ENCODE measurements at places on chromosomes 12 and 14. TPM values are rescaled to one million over a fixed set of nuclear protein-coding genes. Genes with fewer than 3 reads are reported as not detected.

The TEX22 gene
- 5.2 TPM for total RNA-seq

GRCh38 chr12:114852976-114853529 is 169.1 kb upstream of the TBX3 start:
- no peak for DNase-seq

DNA sequence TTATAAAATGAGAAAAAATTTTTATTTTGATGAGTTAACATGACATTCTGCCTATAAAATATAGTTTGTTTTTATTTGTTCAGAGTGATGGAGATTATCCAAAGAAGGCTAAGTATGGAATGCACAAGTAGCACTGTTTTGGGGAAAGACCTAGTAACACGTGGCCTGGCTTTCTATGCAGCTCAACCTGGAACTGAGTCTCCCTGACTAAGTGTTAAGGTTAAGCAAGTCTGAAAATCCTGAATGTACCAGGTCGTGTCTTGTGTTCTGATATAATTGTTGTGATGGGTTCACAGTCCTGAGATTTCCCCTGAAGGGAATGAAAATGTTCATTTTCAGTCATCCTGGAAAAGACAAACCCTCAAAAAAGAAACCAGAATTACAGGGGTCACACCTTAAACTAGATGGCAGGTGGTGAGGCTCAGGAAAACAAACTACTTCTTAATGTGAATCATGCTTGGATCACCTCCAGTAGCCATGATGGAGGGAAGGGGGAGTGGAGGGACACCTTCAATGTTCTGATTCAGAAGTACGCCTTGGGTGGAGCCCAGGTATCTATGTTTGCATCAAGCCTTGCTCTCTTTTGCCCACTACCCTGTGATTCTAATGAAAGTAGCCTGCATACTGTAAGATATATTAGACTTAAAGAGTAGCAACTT is 236.8 kb downstream of the ALX1 start:
- DNase-seq = no peak

The RERG gene
- total RNA-seq = 0.61 TPM

GRCh38 chr12:81588235-81589008 is 170.7 kb downstream of the PPFIA2 start:
- DNase-seq = no peak

GRCh38 chr14:82394916-82395315 is 861.3 kb upstream of the SEL1L start:
- no peak for DNase-seq

- DNase-seq = peak; percentile 73
Observed at GRCh38 chr14:81464253-81465002, 64.3 kb upstream of the STON2 start.

DNA sequence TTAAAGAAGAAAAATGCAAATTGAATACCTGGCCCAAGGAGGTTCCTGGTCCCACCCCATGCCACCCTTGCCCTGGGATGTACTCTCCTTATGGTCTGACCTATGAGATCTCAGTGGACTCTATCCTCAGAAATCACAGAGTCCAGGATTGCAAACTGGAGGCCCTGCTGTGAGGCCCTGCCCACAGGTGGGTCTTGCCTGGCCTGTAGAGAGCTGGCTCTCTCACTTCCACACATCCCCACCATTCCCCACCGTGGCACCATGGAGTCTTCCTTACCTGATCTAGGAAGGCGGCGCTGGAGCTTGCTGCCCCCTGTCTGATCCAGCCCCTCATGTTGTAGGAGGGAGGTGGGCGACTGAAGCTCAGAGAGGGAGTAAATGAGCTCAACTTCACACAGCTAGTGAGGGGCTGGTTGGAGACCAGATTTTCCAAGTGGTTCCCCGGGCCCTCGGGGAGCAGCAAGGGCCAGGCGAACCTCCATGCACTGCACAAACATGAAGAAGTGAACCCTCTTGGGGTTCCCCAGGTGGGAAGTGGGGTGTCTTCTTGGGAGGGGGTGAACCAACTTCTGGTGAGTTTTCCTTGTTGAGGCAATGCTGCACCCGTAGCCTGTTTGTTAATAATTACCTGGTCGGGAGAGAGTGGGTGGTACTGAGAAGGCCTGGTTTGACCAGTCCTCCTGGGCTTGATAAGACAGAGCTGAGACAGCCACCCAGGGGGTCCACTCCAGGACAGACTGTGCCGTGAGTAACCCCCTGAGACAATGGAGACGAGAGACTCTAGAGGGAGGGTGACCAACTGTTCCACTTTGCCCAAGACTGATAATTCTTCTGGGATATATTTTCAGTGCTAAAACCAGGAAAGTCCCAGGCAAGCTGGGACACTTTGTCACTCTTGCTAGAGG is at the start of gene SERPINA4:
Gene SERPINA4 (plus strand): TSS at position 692 of the 905 bp plus-strand sequence. CDS start 2,041 bp downstream, outside the sequence.
- no peak for DNase-seq

- DNase-seq = no peak
Observed at GRCh38 chr14:60753264-60754119, 18.9 kb downstream of the MNAT1 start.

GRCh38 chr14:85947461-85948139 is 417.7 kb downstream of the FLRT2 start:
- DNase-seq = no peak

DNA sequence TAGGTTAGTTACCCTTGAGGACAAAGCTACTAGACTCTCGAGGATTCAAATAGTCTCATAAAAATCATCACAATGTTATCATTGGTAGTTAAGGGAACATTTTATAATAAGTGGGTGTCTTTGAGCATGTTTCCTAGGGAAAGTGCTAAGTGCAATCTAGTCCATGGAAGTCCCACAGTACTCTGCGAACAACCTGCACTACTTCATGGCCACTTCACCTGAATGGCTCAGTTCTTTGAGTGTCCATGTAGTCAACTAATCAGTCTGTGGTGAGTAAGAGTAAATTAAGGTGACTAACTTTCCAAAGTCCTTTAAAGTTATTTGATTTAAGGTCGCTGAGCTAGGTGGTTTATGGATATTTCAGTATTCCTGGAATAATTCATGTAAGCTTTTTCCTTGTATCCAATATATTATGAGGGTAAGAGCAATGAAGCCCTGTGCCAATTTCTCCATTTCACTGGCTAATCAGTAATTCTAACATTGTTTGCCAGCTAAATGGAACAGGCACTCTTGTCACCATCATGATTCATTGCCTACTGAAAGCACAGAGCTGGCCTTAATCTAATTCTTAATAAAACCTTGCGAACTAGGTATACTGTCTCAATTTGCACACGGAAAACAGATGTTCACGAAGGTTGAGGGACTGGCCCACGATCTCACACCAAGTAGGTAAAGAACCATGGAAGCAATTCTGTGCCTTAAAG is 495.1 kb downstream of the APAF1 start:
- no peak for DNase-seq

The AQP5 gene
- total RNA-seq = 2.4 TPM

The PPP4R4 gene
- 1.1 TPM for total RNA-seq

- no peak for DNase-seq
Observed at GRCh38 chr12:116719731-116720528, 17.9 kb downstream of the SPRING1 start.

- DNase-seq = no peak
Observed at GRCh38 chr14:30958555-30959407, 66.7 kb upstream of the AP4S1 start.

DNA sequence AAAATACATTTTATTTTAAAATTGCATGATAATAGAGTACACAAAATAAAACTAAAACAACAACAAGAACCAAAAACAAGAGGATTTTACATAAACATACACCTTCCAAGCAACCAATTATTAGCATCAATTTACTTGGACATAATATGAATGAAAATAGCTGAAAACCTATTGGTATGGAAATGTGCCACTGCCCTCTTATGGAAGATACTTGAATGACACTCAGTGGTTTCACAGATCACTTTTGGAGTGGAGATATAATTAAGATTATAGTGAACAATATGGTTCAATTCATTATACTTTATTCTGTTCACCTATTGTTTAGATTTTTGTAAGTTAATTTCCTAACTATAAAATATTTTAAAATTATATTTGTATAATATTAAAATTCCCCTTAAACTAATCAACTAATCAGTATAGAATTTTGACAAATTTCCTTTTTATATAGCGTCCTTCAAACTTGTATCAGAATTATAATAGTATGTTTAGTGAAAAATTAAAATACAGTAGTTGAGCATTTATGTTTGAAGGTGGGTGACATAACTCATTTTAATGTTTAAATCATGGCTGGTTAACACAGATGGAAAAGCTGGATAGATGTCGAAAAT is 70.1 kb downstream of the SLC6A15 start:
- no peak for DNase-seq

- DNase-seq = no peak
Observed at GRCh38 chr12:51009056-51009440, 17.1 kb downstream of the SLC11A2 start.

- DNase-seq = no peak
Observed at GRCh38 chr12:114163771-114164170, 197.6 kb upstream of the RBM19 start.

The HOXC12 gene
- not detected for total RNA-seq

DNA sequence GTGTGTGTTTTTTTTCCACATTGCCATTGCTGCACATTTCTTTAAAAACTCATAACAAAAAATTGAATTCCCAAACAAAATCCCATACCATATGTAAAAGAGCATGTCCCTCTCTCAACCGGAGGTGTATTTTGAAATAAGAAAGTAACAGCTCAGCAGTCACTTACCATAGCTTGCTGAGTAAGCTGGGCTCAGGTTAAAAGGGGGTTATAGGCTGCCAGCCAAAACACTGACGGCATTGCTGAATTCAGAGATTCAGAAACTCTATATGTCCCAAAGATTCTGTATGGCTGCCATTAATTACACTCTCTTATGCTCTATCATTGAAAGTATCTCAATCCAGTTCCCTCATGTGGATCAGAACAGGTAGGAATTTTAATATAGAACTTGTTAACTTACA is 276.0 kb downstream of the FOXG1 start:
- DNase-seq = no peak

DNA sequence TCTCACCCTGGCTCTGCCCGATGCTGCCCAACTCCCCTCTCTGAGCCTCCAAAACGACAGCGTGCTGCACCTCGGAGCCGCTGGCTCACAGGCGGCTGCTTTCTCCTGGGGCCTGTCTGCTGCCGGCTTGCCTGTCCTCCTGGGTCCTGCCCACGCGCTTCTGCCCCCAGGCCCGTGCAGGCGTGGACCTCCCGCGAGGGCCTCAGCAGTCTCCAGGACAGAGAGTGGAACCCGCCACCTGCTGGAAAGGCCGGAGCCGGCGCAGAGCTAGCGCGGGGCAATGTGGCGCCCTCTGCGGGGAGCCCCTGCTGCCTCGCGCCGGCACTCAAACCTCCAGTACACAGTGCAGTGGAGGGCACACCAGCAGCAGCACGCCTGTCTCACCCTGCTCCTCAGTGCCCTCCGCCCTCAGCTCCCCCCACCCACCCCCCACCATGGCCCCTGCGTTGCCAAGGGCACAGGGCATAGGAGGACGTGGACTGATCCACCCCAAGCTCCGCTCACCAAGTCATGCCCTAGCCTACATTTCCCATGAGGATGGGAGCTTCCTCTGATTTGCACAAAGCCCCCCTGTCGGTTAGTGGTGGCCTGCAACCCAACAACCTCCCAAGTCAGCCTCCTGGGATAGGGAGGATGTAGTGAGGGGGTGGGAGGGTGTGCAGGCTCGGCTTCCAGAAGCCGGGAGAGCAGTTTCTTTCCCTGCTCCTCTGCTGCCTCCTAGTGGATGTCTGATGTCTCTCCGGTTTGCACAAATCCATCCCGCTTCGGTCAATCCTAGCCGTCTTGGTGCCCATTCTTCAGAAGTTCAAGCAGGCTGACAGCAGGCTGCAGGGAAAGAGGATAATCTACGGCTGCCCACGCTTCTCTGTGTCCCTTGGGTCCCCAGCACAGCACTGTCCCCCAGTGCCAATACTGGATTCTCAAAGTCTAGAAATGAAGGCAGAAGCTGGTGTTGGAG is 25.2 kb downstream of the KRT8 start:
- DNase-seq = peak; percentile 77

DNA sequence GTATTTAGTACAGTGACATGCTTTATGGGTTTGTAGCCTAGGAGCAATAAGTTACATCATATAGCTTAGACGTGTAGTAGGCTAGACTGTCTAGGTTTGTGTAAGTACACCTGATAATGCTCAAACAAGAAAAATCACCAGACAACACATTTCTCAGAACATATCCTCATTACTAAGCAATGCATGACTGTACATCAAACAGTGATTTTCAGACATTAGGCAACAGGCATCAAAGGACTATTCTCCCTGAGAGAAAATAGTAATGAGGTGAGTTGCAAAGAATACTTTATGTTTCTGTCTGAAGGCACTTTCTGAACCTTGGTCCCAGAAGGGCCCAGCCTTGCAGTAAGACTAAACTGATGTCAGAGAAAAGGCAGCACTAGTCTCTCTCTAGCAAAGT is 48.4 kb upstream of the SYT10 start:
- no peak for DNase-seq

DNA sequence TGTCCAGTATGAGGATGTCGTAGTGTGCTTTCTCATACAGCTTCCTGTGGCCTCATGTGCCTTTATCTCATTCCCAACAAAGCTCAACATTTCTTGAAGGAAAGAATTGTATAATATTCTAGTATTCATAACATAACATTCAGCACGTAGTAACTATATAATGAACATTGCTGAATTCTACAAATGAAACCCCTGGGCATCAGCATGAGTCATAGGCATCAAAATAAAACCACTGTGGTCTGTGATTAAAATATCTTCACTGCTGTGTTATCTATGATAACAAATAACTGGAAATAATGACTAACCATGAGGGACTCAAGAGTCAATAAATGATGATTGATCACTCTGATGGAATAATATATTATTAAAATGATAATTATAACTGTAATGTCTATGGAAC is 255.2 kb downstream of the EMP1 start:
- no peak for DNase-seq

The FOXN4 gene
- total RNA-seq = 1.3 TPM

The PKP2 gene
- 3.6 TPM for total RNA-seq

GRCh38 chr14:47715330-47715729 is 39.9 kb upstream of the MDGA2 start:
- DNase-seq = no peak

- DNase-seq = no peak
Observed at GRCh38 chr14:31283153-31283552, 75.6 kb upstream of the HECTD1 start.

The TAS2R30 gene
- 1.4 TPM for total RNA-seq

The FOXG1 gene
- total RNA-seq = not detected

The GALNT8 gene
- total RNA-seq = 7.9 TPM

- DNase-seq = no peak
Observed at GRCh38 chr12:105170139-105170538, 62.6 kb downstream of the WASHC4 start.

GRCh38 chr14:36217027-36217426 is 40.5 kb upstream of the PTCSC3 start:
- no peak for DNase-seq

DNA sequence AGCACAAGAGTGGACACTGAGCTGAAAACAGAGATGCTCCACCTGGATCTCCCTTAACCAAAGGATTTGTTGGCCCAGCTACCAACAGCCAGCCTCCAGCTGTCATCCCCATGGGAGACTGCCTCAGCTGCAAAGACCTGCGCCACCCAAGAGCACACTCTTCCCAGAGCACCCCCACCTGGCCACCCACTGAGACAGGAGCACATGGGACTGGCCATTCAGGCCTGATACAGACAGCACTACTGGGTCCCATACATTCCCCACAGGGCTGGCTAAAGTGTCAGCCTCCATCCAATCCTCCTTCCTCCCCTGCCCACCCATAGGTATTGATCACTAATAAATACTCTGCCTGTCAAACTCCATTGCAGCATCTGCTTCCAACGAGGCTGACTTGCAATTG is 241.5 kb downstream of the BCL11B start:
- DNase-seq = no peak

GRCh38 chr12:4700621-4701026 is 19.6 kb upstream of the GALNT8 start:
- no peak for DNase-seq

The NGB gene
- not detected for total RNA-seq

Measured in neural crest cell (in vitro differentiated cells).